ENCODE measurements at places on chromosomes 13 and 19. TPM values are rescaled to one million over a fixed set of nuclear protein-coding genes. Genes with fewer than 3 reads are reported as not detected.

Gene C19orf18
- total RNA-seq = not detected

Gene CYP4F8
- not detected for total RNA-seq

Gene ZNF226
- 15.7 TPM for total RNA-seq

Gene TRPM4
- total RNA-seq = 5.2 TPM

Gene CLIP3
- total RNA-seq = 1.0 TPM

Gene KCNN1
- total RNA-seq = 0.52 TPM

Gene KCNRG
- total RNA-seq = 2.1 TPM

All from skeletal muscle tissue (tissue), 5 donors.